Osteoblast (primary cell): ENCODE measurements at places on chromosomes 6 and 20. TPM values are rescaled to one million over a fixed set of nuclear protein-coding genes. Genes with fewer than 3 reads are reported as not detected.
A peak's percentile ranks its signal among the peaks of the same experiment; 100 is the strongest.

DNA sequence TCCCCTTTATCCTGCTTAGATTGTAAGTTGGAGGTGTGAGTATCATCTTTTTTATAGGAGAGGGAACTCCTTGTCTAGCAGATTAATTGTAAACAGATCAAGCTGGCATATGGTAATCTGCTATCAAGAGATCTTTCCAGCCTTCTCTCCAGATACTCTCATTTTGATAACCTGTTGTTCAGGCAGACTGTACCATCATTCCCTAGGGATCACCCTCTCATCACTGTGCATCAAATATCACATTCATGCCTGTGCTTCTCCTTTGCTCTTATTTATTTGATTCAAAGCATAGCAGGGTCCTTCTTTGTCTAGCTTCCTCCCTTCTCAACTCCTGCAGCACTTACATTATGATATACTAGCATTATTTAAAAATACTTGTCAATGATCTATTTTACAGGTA, 73.8 kb downstream of the LRRC1 start:
- H3K4me3 ChIP-seq, result no peak overlapping the region
- no peak for DNase-seq
- H3K4me1 ChIP-seq, result no peaks in the 10 kb centered on the region
- no peaks in the 10 kb centered on the region for H3K27me3 ChIP-seq
- H3K36me3 ChIP-seq, result no peaks in the 10 kb centered on the region

DNA sequence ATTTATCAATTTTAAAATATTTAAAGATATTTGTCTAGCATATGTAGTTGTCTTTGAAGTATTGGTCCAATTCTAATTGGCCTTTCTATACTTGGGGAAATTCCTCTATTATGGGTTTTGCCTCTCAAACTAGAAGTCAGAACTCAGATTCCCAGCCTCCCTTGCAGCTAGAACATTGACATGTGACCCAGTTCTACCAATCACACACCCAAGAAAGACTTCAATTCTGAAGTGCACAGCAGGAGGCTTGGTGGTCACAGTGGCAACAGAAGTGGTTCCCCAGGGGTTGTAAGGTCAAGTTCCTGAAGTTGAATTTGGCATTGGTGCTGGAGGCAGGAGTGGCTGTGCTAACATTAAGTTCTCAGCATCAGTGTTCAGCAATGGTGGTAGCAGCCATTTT, 14.8 kb upstream of the FKBP5 start:
- no peak overlapping the region for H3K4me3 ChIP-seq
- DNase-seq, result no peak
- no peaks in the 10 kb centered on the region for H3K27me3 ChIP-seq
- H3K27ac ChIP-seq, result no peak overlapping the region
- no peaks in the 10 kb centered on the region for H3K36me3 ChIP-seq
- H3K4me1 ChIP-seq, result no peaks in the 10 kb centered on the region

- H3K4me1 ChIP-seq, result peaks cover 15% of the 10 kb centered on the region
- H3K4me3 ChIP-seq, result no peak overlapping the region
- H3K27me3 ChIP-seq, result no peaks in the 10 kb centered on the region
- H3K36me3 ChIP-seq, result peaks cover 9% of the 10 kb centered on the region
- peak; percentile 25 for DNase-seq
Measured at GRCh38 chr20:1336699-1337367, 7.9 kb upstream of the SDCBP2 start.

DNA sequence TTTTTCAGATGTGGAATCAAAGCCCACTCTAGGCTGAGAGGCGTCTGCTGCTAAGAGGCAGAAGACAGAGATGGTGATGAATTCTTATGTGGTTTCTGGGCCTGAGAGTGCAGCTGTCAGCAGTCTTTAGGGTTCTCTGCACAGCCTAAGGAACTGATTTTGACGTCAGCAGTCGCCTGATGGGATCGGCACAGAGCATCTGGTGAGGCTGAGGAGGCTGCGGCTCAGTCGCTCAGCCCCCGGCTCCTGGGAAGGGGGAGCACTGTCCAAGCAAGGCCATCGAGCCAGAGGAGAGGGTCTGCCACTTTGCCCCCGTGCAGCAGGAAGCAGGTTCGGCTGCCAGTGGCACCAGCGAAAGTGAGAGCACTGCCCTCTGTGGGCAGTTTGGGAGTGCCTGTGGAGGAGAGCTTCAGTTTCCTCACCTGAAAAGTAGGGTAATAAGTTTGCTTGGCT, 92.5 kb downstream of the TCP11 start:
- no peak overlapping the region for H3K4me3 ChIP-seq
- H3K36me3 ChIP-seq, result peaks cover 5% of the 10 kb centered on the region

DNA sequence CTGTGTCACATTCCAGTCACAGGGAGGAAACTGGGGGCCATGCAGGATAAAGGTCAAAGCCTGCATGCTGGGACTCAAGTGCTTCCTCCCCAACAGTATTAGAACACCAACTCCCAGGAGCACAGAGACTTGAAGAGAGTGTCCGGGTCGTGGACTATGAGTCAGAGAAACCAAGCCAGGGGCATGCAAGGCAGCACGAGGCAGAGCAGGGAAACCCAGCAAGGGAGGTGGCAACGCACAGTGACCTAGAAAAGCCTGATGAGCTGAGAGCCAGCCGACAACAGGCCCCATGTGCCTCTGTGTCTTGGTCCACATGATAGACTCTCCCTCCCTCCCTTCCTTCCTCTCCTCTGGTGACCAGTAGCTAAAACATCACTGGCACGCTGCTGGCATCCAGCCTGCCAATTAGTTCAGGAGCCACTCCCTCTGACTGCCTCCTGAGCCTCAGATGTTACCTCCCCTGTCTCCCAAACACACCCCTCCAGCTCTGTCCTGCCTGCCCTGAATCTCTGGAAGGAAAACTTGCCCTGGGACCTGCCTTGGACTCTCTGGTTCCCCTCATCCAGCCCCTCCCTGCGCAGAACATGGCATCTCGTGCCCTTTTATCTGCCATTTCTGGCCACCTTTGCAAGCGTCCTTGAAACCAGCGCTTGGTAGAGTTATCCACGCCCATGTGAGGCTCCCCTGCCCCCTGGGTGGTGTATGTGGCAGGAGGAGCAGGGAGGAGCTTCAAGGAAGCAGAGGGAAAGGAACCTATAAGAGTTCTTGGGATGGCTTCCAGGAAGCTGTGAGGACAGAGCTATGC, 16.2 kb upstream of the RNF39 start:
- peaks cover 21% of the 10 kb centered on the region for H3K4me1 ChIP-seq
- DNase-seq, result peak; percentile 92
- H3K36me3 ChIP-seq, result no peaks in the 10 kb centered on the region
- H3K27me3 ChIP-seq, result peaks cover 12% of the 10 kb centered on the region
- no peak overlapping the region for H3K4me3 ChIP-seq

DNA sequence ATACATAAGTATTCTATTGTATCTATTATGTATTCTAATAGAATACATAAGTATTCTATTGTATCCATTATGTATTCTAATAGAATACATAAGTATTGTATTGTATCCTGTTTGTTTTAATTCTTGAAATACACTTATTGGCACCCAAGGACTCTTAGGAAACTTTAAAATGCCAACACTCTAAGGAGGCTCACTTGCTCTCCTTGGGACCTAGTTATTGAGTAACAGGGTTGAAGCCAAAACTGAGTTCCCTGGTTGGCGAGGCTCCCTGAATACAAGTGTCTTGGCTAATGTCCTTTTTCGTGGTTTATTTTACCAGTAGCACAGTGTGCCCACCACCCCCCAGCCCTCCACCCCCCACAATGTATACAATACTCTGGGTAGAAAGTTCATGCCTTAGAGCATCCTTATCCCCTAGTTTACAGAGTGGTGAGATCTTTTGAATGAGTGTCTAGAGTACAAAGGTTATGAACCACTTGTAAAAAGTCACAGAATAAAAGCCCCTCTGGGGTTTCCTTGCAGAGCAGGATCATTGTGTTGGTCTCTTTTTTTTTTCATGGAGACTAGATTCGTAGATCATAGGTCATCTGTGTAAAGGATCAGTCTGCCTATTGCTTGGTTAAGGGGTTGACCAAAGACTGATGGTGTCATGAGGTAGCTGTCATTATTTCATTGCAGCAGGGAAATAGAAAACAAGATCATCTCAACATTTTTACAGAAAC, 32.5 kb upstream of the PRDM1 start:
- H3K36me3 ChIP-seq, result no peaks in the 10 kb centered on the region
- H3K4me3 ChIP-seq, result no peak overlapping the region
- H3K27me3 ChIP-seq, result no peaks in the 10 kb centered on the region
- no peak overlapping the region for H3K27ac ChIP-seq
- no peak for DNase-seq
- no peaks in the 10 kb centered on the region for H3K4me1 ChIP-seq

DNA sequence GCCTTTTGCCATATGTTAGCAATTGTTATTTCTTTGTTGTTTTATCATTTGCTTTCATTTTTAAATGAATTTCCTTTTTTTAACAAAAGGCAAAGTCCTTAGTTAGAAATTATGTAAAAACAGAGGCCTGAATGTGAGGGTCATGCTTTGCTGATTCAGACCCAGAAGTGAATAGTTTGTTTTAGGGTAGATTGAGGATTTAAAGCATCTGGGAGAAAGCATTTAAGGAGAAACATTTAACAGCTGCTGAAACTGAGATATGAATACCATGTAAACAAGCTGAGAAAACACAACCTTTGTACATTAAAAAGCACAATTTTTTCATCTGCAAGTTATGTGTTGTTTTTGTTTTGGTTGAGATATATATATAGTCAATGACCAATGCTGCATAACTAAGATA, 8.0 kb downstream of the HTR1B start:
- peaks cover 6% of the 10 kb centered on the region for H3K27me3 ChIP-seq
- peak overlapping the region; percentile 88 for H3K27ac ChIP-seq
- H3K4me3 ChIP-seq, result no peak overlapping the region
- no peak for DNase-seq
- no peaks in the 10 kb centered on the region for H3K36me3 ChIP-seq
- peaks cover 20% of the 10 kb centered on the region for H3K4me1 ChIP-seq

DNA sequence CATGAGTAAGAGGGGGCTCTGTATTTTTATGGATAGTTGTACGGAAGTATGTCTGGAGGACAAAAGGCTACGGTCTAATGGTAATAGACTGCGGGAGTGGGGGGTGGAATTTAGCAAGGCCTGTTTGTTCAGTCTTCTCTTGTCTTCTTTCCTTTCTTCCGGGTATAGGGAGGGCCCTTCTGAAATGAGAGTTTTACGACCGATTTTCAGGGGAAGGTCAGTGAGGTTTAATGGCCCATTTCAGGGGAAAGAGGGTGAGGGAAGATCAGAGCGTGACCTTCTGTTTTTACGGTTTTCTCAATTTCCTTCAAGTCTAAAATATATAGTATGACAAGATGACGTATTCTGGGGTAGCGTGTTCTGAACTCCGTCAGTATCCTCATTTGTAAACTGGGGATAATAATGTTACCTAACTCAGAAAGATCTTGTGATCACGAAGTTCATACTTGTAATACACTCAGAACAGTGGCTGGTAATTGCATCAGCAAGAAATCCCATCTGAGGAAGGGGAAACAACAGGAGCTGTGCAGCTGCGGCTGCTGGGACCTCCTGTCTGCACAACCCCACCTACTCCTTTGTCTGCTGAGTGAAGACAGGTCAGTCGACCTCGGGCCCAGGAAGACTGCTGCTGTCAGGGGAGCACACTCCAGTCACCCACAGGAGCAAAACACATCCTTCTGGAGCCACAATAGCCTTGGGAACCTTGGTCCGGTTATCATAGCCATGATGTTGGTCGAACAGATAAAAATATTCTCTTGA, 90.4 kb downstream of the MAP3K7 start:
- peak; percentile 25 for DNase-seq
- H3K27ac ChIP-seq, result no peak overlapping the region
- H3K27me3 ChIP-seq, result no peaks in the 10 kb centered on the region
- no peaks in the 10 kb centered on the region for H3K36me3 ChIP-seq
- no peaks in the 10 kb centered on the region for H3K4me1 ChIP-seq

DNA sequence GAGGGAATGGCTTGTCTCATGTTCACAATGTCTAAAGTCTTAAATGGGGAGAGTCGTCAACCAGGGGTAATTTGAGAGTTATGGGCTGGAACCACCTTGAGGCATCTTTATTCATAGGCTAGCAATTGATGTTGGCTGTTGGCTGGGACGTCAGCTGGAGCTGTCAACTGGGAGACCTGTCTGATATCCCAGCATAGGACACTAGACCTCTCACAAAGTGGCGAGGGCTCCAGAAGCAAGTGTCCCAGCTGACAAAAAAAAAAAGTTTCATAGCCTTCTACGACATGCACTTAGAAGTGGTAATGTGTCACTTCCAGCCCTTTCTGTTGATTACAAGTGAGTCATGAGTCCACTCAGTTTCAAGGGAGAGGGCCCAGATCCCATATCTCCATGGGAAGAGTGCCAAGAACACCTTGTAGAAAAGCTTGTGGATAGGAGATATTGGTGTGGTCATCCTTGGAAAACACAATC, 278.0 kb downstream of the ESR1 start:
- H3K27me3 ChIP-seq, result no peaks in the 10 kb centered on the region
- no peak for DNase-seq
- no peak overlapping the region for H3K27ac ChIP-seq

DNA sequence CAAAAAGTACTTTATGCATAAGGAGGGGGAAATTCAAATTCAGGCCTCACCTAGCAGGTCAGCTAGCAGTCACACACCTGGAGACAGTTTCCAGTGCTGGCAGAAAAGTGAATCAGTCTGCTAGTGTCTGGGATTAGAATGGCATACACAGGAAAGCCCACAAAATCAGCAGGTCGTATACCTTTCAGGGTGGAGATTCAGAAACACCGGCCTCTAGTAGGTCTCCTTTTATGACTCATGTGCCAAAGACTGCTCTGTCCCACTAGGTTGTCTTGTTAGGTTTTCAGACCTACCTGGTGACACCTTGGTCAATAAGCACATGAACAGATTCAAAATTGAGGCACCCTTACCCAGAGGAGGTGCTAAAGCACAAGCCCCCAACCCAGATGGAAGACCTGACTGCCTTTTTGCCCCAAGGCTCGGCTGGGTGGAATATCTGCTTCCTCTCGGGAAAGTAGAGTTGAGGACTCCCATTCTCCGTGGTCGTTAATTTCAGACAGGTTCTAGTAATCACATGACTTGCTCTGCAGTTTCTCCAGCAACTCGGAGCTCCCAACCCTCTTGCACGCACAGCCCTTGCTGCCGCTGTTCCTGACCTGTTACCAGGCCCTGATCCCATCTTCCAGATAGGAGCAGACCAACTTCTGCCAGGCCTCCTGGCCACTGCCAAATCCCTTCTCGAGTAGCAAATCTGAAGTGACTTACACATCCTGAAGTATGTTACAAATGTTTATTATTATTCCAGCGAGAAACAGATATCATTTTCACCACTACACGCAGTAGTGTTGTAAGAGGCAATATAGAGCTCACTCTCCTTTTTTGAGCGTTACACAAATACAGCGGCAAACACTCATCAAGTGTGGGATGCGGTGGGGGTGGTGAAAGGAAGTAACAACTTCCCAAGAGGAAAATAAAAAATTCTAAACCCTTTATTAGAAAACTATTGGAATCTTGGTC, 46.6 kb downstream of the AGPAT4 start:
- H3K27ac ChIP-seq, result peak overlapping the region; percentile 93
- peaks cover 5% of the 10 kb centered on the region for H3K36me3 ChIP-seq
- DNase-seq, result no peak
- no peaks in the 10 kb centered on the region for H3K27me3 ChIP-seq
- peaks cover 20% of the 10 kb centered on the region for H3K4me1 ChIP-seq
- H3K4me3 ChIP-seq, result no peak overlapping the region

The RHAG gene
- total RNA-seq, result not detected in 2 replicates

The FAXC gene
- total RNA-seq, result 0.88 and 1.1 TPM in 2 replicates
